Hematopoietic multipotent progenitor cell treated with erythropoietin and hydrocortisone succinate and interleukin-3 and kit ligand, for 17 days (in vitro differentiated cells): ENCODE measurements at places on chromosomes 5 and 9.

DNA sequence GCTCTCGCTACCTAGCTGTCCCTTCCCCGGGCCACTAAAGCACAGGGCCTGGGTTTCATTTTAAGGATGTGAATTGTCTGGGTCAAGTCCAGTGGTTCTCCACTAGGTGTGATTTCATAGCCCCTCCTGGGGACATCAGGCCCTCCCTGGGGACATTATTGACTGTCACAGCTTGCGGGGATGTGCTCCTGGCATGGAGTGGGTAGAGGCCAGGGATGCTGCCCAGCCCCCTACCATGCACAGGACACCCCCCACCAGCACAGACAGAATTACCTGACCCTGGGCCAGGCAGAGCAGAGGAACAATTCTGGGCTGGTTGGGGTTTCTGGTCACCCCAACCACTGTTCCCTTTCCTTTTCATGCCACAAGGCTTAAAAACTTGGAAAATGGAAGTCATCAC, 4.1 kb downstream of the FAM78A start:
- DNase-seq = no peak

- no peak for DNase-seq
Observed at GRCh38 chr5:23825196-23825595, 317.8 kb downstream of the PRDM9 start.

GRCh38 chr5:110686270-110686669, 40.2 kb downstream of the TMEM232 start:
- no peak for DNase-seq

DNA sequence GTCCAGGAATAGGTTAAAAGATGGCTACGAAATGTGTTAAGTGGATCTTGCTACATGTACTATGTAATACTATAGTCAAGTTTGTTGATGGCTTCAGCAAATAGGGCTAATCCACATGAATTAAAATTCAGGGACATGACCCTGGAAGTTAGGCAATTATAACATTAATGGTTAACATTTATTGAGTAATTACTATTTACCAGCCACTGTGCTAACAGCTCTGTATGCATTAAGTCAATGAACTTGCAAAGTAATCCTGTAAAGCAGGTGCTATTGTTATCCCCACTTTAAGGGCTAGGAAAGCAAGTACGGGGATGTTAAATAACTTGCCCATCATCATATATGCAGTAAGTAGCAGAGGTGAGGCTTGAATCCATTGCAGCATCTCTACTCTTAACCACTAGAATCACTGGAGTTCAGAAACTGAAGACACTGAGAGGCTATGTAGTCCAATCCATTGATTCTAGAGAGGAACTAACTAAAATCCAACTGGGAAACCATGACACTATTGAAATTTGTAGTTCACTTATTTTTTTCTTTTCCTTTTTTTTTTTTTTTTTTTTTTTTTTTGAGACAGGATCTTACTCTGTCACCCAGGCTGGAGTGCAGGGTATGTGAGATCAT, 77.5 kb upstream of the SPINK5 start:
- no peak for DNase-seq

GRCh38 chr5:75753182-75753581, 35.9 kb upstream of the POC5 start:
- DNase-seq = no peak

GRCh38 chr5:9722601-9723180, 92.5 kb upstream of the TAS2R1 start:
- DNase-seq = no peak

GRCh38 chr5:114237766-114238165, 124.1 kb upstream of the KCNN2 start:
- no peak for DNase-seq

- no peak for DNase-seq
Observed at GRCh38 chr5:141771562-141771961, 89.5 kb upstream of the ARAP3 start.

- DNase-seq = no peak
Observed at GRCh38 chr9:133264235-133264764, 10.7 kb downstream of the ABO start.

DNA sequence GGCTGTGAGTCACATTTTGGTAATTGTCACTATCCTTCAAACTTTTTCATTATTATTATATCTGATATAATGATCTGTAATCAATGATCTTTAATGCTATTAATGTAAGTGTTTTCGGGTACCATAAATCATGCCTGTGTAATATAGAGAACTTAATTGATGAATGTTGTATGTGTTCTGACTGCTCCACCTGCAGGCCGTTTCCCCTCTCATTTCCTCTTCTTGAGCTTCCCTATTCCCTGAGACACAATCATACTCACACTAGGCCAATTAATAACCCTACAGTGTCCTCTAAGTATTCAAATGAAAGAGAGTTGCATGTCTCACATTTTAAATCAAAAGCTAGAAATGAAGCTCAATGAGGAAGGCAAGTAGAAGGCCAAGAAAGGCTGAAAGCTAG, 420.9 kb upstream of the SGCD start:
- no peak for DNase-seq

GRCh38 chr9:117411547-117411946, 3.3 kb downstream of the ASTN2 start:
- DNase-seq = no peak

GRCh38 chr5:119322312-119322947, 33.4 kb upstream of the TNFAIP8 start:
- DNase-seq = no peak

GRCh38 chr9:70749066-70749465, 334.6 kb upstream of the KLF9 start:
- DNase-seq = no peak

DNA sequence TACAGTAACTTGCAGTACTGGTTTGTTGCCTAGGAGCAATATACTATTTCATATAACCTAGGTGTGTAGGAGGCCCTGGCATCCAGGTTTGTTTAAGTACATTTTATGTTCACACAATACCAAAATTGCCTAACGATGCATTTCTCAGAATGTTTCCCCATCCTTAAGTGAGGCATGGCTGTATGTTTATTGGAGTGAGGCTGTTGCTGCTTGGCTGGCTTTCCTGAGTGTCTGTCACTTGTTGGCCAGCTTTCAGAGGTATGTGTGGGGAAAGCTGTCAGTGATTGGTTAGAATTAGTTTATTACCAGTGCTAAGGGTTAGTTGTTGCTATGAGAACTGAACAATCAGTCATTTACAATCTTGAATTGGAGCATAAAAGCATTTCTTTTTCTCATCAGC, 154.1 kb upstream of the CDH12 start:
- no peak for DNase-seq

GRCh38 chr5:139082813-139083498, 115.2 kb downstream of the SIL1 start:
- no peak for DNase-seq

DNA sequence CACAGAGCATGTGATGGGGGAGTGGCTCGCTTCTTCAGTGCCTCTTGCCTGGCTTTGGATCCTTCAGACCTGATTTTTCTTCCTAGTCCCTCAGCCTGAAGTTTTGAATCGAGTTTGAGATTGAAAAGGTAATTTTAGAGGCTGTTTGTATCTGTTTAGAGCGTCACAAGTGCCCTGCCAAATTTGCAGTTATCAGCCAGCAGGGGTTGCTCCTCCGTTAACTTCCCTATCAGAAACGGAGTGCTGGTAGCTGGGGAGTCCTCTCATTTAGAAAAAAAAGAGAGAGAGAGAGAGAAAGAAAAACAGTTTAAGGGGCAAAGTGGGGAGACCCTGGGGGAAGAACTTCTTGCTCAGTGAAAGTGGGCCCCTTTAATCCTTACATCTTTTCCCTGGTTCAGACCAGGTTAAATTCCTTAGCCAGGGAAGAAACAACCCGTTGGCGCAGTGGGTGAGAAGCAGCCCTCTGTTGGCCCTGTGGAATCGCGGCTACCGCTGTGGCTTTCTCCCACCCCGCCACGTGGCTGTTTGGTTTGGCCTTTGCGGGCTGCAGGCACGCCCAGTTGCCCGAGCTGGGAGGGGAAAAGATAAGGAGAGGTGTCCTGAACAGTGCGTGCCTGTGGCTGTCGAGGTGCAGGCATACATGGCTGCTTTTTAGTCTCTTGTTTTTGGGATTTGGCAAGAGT, 576.7 kb upstream of the ACO1 start:
- no peak for DNase-seq

GRCh38 chr9:7554699-7555098, 244.9 kb downstream of the DMAC1 start:
- no peak for DNase-seq

GRCh38 chr9:13427587-13427986, 148.1 kb upstream of the MPDZ start:
- peak; percentile 44 for DNase-seq

GRCh38 chr9:92627651-92628050, 42.3 kb downstream of the IPPK start:
- no peak for DNase-seq

GRCh38 chr9:35928591-35929452, 19.5 kb downstream of the SPAAR start:
- DNase-seq = no peak

DNA sequence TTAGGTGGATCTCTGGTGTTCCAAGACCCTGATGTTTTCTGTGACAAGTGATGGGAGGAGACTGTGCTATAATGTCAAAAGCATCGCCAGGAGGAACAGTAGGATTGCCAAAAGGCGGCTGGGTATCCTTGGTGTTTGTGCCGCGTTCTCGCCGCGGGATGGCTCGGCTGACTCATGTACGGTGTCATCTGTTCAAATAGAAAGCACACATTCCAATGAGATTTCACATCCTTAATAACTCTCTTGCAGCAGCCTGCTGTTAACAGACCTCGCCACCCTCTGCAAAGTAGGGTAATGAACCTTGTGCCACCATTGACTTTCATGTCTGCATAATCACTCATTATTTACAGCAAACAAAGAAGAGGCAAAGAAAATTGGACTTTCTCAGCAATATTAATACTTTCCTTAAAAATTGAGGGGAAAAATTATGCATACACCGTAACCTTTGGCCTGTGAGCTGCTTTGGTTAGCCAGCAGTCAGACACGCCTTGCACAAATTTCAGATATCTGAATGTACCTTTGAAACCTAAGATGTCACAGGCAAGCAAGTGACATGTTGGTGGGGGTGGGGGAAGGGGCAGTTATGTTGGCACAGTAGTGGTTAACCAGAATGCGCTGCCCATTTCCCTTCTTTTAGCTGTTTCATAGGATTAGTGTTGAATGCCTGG, 289.4 kb downstream of the EFNA5 start:
- DNase-seq = no peak

DNA sequence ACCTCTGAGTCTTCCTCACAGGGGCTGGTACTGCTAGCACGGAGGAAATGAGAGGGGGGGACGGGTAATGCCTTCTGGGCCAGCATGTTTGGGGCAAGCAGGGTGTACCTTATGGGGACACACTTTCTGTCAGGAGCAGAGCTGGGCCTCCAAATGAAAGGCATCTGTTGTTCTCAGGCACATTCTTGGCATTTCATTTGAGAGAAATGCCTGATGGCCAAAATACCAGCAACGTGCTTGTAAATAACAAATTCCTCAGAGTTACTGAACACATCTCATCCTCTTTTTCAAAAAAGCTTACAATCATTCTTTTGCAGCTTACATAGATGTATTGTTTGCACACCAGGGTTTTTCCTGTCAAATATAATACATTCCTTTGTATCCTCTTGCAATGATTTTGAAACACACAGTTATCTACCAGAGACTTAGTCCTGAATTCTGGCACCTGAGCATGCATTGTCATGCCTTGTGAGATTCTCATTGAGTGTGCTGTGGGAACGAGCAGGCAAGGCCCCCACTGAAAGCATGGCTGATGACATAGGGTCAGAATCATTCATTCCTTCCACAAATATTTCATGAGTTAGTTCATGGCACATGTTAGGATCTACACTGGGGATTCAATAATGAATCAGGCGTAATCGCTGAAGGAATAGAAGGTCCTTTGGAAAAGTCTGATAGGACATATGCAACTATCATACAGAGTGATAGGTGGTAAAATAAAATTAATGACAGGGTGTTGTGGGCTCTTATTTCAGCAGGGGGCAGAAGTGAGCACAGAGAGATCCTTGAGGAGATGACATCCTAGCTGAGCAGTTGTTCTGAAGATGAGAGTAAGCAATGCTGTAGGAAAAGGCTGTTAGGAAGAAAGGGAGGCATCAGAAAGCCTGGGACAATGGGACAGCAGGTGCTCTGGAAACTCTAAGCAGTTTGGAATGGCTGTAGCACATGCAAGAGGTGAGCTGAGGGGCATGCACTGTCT, 260.9 kb upstream of the TUT7 start:
- DNase-seq = no peak

DNA sequence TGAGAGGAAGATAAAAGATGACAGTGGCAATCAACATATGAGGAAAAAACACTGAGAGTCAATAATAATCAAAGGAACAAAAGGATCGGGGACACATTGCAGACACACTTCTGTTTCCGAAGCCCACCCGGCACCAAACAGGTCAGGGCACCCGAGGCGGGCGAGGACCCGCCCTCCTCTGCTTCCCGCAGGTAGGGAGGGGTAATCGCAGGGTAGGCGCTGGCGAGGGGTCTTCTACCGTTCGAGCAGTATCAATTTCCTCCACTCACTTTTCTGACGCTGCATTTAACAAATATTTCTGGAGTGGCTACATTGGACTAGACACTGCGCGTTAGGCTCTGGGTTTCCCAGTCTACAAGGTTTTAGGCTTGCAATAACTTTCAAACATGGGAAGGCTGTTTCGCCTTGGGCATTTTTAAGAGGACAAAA, 1.3 kb downstream of the TXN start:
- no peak for DNase-seq

DNA sequence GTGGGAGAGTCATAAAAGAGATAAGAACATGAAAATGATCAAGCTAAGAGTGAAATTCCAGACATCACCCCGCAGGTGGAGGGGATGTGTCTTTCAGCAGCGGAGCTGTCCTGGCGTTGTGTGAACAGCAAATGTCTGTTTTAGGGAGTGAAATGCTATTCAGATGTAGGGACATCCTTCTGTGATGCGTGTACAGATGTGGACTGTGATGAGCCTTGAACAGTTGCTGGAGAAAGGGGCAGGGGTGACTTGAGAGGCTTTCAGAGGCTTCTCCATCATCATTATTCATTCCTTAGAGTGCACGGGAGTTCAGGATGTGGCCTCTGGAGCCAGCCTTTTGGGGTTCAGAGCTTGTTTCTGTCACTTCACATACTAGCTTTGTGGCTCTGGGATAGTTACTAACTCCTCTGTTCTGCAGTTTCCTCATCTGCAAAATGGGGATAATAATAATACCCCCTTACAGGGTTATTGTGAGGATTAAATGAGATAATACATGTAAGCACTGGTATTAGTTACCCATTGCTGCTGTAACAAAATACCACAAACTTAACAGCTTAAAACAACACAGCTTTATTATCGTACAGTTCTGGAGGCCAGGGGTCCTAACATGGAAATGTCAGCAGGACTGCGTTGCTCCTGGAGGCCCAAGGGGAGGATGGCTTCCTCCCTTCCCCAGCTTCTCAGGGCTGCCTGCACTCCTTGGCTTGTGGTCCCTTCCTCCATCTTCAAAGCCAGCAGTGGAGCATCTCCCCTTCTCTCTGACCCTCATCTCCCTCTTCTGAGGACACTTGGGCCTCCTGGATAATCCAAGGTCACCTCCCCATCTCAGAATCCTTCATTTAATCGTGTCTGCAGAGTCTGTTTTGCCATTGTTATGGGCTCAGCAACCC, 9.4 kb downstream of the TRAF1 start:
- DNase-seq = no peak
